GF-D8 (cell line): ENCODE measurements at places on chromosomes 2 and 18.

- no peak for DNase-seq
Measured at GRCh38 chr2:168907940-168908662, 7.0 kb downstream of the G6PC2 start.

GRCh38 chr2:117983040-117983439 is 30.8 kb downstream of the CCDC93 start:
- DNase-seq, result no peak

- DNase-seq, result no peak
Measured at GRCh38 chr2:26017464-26018183, 16.3 kb upstream of the RAB10 start.

- no peak for DNase-seq
Measured at GRCh38 chr2:146312899-146313298, 1531.9 kb upstream of the ACVR2A start.

GRCh38 chr2:23220513-23221094 is 164.4 kb upstream of the KLHL29 start:
- DNase-seq, result no peak

- no peak for DNase-seq
Measured at GRCh38 chr2:161972866-161973265, 101.1 kb downstream of the DPP4 start.

- no peak for DNase-seq
Measured at GRCh38 chr2:122145856-122146255, 390.4 kb downstream of the TSN start.

DNA sequence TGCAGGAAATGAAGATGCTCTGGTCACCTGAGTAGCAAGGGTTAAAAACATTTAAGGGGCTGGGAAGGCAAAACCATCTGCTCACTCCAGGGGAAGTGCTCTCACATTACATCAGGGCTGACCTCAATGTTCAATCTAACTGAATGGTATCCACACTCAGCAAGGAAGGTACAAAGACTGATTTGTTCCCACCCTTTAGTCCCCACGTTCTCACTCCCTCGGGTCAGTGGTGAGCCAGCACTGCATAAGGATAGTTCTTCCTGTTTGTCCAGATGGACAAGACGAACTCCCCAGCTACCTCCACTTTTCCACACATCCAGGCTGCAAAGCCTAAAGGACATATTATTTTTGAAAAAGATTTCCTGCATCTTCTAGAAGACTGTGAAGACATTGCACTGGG is 126.6 kb upstream of the SLC14A2 start:
- no peak for DNase-seq

DNA sequence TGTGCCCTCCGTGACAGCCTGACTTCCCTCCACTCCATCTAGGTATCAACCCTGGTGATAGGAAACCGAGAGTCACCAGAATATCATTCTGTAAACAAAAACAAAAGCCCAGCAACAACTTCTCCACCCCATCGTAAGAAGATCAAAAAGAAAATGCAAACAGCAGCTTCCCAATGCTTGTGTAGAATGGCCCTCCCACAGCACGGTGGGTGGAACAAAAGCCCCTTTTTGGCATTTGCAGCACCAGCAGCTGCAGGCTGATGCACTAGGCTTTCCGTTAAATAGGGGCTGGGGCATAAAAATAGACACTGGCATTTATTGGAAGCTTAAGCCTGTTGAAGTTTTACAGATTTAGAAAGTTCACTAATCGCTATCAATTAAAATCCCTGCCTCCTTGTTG is 513.0 kb downstream of the GALR1 start:
- no peak for DNase-seq

DNA sequence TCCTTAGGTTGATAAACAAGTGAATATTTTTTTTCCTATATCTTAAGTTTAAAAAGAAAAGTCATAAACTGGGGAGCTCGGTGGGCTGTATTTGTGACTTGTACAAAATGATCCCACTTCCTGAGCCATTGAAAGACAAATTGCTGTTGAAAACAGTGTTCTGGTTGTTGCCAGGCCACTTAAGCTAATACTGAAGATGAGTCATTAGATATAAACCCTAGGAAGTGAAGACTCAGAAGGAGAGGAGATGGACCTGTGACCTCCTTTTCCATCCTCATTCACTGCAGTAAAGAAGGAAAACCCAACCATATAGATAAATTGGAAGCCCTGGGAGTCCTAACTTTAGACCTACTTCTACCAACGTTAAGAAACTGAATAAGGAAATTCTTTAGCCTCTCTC is 46.2 kb upstream of the SERPINE2 start:
- DNase-seq, result no peak

- no peak for DNase-seq
Measured at GRCh38 chr18:58254873-58255511, 211.0 kb downstream of the NEDD4L start.

DNA sequence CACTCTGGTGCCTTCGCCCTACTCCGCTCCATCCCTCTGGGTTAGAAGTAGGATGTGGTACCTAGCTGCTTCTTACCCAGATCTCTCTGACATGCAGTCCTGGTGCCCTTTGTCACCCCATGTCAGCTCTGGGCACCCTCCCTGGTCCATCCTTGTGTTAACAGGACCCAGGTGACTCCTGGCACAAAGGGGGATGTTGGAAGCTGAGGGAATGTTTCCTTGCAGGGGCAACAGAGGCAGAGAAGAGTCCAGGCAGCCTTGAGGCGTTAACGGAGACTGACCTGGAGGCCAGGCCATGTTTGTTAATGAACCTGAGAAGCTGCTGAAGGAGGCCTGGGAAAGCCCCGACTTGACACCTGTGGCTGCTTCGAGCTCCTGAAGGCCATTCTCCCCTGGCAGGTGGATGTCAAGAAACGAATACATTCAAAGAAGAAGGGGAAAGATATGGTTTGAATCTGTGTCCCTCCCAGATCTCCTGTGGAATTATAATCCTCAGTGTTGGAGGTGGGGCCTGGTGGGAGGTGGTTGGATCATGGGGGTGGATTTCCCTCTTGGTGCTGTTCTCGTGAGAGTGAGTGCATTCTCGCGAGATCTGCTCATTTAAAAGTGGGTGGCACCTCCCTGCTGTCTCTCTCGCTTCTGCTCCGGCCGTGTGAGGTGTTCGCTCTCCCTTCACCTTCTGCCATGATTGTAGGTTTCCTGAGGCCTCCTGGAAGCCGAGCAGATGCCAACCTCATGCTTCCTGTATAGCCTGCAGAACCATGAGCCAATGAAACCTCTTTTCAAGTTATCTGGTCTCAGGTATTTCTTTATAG is 31.4 kb downstream of the NPPC start:
- no peak for DNase-seq

- no peak for DNase-seq
Measured at GRCh38 chr2:220789961-220790360, 782.1 kb downstream of the EPHA4 start.

DNA sequence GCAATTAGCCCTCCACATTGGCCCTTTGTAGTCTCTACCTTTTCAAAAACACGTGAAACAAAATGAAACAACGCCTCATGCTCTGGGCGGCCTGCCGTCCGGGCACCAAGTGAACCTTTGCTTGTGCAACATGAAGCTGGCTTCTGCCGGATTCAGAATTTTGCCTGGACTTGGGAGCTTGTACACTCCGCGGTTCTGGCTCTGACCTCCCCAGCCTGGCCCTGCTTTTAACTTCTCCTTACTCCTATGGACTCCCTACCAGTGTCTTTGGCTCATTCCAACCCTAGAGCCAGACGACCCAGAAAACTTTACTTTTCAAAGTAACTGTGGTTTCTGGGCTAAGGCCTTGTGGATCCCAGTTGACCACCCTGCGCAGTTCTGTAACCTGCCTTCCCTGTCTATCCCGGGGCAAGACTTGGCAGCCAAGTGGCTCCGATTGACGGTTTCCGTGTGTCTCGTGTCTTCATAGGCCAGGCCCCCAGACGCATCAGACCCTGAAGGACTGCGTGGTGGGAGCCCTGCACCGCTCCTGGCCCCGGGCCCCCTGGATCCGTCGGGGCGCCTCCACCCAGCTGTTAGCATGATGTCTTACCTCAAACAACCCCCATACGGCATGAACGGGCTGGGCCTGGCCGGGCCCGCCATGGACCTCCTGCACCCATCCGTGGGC is 1.9 kb downstream of the OTX1 start:
- DNase-seq, result no peak

GRCh38 chr2:191041418-191042161 is 27.6 kb upstream of the STAT1 start:
- no peak for DNase-seq

DNA sequence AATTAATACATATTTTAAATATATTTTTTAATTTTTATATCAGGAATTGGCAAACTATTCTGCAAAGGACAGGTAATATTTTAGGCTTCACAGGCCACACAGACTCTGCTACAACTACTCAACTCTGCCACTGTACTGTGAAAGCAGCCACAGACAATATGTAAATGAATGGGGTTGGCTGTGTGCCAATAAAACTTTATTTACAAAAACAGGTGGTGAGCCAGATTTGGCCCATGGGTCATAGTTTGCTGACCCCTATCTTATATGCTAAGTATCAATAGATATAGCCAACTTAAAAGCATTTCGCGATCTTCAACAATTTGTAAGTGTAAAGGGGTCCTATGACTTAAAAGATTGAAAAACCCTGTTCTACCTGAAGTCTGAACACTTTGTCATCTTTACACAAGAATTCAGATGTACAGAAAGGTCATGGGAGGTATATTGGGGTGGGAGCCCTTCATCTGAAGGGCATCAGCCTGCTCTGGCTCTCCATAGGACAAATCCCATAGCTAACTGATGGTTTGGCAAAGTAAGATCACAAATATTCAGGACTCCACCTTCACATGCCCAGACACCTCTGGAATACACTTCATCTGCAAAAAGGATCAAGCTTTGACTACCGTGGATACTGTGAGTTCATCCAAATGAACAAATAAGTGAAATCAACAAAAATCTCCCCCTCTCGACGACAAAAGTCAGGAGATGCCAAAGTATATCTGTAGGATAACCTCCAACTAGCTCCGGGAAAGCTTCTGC is 65.9 kb downstream of the C1D start:
- DNase-seq, result no peak
